Urothelium cell line (cell line): ENCODE measurements at places on chromosomes 6 and 20.

GRCh38 chr20:49247792-49248191 is 28.6 kb downstream of the DDX27 start:
- no peak for DNase-seq

GRCh38 chr6:126797981-126798380 is 320.5 kb upstream of the RSPO3 start:
- DNase-seq, result no peak

GRCh38 chr6:41437604-41438003 is 102.2 kb downstream of the NCR2 start:
- no peak for DNase-seq

DNA sequence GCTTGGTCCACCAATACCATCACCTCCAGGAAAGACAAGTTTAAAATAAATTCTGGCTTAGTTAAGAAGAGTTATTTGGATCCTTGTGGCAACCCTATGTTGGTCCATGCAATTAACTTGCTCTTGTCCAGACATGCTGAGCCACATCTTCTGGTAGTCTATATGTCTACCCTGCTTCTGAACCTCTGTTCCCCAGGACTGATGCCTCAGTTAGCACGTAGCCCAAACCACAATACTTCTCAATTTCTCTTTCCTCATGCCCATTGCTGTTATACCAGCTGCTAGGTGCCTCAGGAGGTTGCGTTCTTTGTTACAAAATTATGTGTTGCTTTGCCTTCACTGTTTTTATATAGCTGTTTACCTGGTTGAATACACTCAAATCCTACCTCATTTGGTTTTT is 116.4 kb upstream of the KCNQ5 start:
- DNase-seq, result no peak

- no peak for DNase-seq
These were observed 199.3 kb upstream of the FLRT3 start for GRCh38 chr20:14536738-14537137.

DNA sequence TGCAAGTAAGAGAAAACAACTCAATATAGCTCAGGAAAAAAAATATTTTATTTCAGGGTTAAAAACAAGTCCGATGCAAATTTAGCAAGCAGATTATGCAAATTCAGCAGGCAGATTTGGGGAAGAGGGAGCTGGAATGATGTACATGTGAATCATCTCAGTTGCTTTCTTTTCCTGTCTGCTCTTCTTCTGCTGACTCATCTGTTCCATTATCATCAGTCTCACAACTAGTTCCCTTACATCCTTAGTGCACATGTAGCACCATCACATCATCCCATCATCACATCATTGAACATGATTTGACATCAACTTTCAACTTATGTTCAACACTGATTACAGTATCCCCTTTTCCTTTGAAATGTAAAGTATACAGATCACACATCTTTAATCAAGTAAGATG is 11.5 kb upstream of the DEFB113 start:
- DNase-seq, result peak; percentile 21

GRCh38 chr6:170203212-170203611 is 87.7 kb downstream of the DLL1 start:
- no peak for DNase-seq

GRCh38 chr6:158056804-158057203 is 75.1 kb downstream of the SYNJ2 start:
- DNase-seq, result no peak

DNA sequence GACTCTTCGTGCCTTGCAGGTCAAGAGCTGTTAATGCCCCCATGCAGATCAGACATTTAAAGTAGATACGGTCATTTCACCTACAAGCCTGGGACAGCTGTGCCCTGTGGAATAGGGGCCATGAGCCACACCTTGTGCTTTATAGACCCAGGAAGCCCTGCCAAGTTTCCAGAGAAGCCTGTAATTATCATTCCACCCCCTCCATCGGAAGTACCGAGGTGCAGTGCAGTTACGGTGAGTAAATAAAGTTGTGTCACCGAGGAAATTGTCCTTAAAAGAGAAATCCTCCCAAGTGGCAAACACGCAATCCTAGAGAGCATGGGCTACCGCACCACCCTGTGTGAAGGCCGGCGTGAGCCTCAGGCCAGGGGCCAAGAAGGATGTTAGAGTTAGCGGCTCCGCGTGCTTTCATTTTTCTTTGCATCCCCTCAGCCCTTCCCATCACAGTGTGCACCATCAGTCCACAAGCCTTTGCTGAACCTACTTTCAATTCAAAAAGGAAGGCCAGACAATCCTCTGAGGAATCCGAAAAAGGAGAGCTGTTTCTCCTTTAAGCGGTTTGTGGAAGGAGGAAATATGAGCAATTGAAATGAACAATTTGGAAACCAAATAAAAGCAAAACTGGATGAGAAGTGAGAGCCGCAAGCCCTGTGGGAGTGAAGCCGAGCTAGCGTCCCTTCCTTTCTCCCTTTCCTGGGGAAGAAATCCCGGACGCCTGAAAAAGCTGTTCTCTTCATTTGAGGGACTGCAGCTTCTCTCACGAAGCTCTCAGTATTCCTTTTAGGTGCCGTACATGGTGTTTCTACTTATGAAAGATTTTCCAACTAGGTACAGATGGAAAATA is 183.3 kb upstream of the PDE10A start:
- peak; percentile 30 for DNase-seq

DNA sequence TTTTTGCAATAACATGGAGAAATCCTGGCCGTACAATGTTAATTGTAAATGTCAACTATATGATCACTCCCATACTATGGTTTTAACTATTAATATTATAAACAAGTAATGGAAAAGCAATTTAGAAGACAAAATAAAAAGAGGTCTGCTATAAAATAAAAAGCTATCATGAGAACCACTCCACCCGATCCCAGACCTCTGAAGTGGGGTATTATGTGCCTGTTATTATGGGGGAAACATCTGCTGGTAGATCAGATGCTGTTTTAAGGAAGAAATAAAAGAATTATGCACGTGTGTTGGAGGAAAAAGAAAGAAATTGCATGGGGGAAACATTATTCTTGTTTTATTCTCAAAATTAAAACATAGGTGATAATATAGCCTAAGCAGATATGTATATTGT is 615.7 kb upstream of the ARID1B start:
- no peak for DNase-seq

DNA sequence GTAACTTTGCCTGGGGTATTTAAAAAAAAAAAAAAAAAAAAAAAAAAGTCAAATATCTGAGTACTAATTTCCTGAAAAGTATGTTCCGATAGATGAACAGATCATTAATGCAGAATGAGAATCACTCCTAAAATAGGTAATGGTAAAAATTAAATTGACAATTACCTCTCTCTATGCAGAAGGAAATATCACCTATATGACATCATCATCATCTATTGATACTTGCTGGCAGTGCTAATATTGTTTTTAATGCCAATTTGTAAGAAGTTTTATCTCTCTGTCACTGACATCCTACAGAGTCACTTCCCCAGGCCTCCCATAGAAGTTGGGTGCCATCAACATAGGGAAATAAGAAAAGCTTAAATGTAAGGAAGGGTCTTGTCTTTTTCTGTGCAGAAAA is 29.9 kb downstream of the ADNP start:
- no peak for DNase-seq

- DNase-seq, result no peak
These were observed 821.3 kb downstream of the TFAP2A start for GRCh38 chr6:9593554-9593953.

DNA sequence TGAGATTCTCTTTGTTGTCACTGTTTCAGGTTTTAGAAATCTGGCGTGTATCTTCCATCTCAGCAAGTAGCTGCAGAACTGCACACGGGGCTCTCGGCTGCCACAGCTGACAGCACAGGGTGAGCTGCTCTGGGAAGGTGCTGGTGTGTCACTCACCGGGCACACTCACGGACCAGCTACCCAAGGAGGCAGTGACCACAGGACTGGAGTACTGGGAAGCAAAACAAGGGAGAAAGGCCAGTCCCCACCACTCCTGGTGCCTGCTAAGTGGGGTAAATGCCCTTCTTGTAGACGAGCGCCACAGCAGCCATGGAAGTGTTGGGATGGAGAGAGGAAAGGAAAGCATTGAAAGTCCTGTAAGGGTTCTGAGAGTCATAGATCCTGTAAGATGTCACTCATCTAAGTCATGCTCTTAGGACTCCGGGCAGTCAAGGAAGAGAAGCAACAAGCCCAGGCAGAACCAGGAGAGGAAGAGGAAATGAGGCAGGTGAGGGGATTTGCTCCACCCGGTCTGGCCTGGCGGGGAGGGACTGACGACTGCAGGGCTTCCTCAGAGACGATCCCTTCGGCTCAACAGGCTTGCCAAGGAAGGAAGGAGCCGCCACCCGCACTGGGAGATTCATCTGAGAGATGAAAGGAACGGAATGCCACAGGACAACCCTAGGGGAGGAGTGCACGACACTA is 48.1 kb downstream of the PRDM1 start:
- no peak for DNase-seq

GRCh38 chr20:819680-820322 is 13.7 kb upstream of the FAM110A start:
- no peak for DNase-seq

- peak; percentile 89 for DNase-seq
These were observed 112.9 kb downstream of the TRERF1 start for GRCh38 chr6:42338744-42339222.

DNA sequence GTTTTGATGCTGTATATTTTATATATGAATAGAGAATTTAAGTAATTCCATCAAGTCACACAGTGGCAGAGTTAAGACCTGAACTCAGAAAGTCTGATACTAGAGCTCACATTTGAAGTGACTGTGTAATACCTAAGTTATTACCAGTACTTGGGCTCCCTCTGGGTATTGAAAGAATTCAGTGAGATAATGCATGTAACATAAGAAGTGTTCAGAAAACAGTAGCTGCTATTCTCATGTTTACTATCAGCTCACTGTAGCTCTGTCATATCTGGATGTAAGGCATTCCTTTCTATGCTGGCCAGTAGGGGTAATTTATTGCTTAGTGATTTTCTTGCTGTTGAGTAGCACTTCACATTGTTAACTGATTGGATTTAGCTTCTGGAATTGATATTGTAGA is 44.6 kb downstream of the NKX2-4 start:
- no peak for DNase-seq

- no peak for DNase-seq
These were observed 30.4 kb upstream of the PREX1 start for GRCh38 chr20:48858075-48858790.

- no peak for DNase-seq
These were observed 265.2 kb upstream of the QKI start for GRCh38 chr6:163149279-163149848.

DNA sequence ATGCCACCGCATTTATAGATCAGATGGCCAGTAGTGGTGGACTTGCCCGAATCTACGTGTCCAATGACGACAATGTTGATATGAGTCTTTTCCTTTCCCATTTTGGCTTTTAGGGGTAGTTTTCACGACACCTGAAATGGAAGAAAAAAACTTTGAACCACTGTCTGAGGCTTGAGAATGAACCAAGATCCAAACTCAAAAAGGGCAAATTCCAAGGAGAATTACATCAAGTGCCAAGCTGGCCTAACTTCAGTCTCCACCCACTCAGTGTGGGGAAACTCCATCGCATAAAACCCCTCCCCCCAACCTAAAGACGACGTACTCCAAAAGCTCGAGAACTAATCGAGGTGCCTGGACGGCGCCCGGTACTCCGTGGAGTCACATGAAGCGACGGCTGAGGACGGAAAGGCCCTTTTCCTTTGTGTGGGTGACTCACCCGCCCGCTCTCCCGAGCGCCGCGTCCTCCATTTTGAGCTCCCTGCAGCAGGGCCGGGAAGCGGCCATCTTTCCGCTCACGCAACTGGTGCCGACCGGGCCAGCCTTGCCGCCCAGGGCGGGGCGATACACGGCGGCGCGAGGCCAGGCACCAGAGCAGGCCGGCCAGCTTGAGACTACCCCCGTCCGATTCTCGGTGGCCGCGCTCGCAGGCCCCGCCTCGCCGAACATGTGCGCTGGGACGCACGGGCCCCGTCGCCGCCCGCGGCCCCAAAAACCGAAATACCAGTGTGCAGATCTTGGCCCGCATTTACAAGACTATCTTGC is 725 bp downstream of the EEF1A1 start:
- peak; percentile 65 for DNase-seq

DNA sequence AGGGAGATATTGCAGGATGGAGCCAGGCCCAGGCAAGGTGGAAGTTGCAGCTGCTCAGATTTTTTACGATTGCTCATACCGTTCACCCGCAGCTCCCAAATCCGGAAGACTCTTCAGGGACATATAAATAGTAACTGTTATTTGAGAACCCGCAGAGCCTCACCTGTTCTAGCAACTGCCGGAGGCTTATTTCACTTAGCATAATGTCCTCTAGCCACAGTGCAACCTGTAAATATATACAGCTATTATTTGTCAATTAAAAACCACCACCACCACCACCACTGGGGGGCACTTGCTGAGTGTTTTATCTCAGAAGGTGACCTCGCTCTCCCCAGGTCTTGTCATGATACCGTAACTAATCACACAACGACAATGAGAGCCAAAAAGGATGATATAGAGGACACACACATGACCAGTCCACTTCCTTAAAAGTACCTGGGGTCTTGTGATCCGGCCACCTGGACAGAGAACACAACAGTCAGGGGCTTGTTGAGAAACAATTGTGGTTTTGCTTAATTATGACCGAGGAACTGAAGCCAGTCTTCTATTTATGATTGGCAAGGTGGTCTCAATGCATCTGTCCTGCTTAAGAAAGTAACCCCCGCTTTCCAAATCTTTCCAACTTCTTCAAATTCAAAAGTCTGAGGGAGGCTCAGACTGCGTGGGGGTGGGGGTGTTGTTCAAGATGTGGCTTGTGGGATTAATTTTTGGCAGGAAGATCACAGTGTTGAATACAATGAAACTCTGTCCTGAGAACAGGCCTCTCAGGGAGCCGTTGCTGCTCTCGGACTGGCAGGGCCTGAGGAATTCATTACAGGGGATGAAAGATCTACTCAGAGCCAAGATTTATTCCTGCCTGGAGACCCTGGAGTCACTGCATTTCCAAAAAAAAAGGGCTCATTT is 107.7 kb upstream of the PRND start:
- peak; percentile 77 for DNase-seq

DNA sequence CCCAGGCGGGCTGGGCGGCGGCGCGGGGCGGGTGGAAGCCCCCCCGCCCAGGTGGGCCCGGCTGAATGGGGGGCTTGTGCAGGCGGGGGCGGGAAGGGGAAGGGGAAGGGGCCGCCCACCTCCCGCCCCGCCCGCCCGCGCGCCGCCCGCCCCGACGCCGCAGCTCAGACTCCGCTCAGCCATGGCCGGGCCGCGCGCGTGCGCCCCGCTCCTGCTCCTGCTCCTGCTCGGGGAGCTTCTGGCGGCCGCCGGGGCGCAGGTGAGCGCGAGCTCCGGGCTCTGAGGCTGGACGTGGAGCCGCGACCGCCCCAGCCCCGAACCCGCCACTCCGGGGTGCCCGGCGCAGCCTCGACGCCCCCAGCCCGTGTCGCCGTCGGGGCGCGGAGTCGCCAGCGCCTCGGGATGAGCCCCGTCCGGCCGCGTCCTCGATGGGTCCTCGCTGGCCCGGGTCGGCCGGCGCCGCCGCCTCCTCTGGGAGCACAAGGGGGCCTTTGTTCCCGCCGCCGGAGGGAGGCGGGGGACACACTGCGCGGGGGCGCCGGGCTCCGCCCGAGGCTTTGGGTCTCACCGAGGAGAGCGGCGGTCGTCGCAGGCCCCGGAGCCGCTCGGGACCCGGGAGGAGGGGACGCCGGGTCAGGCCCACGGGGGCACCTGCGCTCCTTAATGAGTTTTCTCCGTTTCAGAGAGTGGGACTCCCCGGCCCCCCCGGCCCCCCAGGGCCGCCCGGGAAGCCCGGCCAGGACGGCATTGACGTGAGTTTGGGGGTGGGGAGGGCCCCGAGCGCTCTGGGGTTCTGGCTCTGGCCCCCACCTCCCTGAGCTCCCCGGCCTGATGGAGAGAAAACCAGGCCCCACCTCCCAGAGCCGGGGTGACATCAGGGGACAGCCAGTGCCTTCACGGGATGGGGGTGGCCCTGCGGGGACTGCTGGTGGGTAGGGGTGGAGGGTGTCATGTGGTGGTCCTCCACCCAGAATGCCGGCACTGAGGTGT is at the start of gene COL9A3:
TSS of gene COL9A3 (plus strand) at position 167 of the 990 bp plus-strand sequence. CDS start at position 182, 15 bp downstream.
- no peak for DNase-seq
